ENCODE measurements at places on chromosomes 11 and 22.
A peak's percentile ranks its signal among the peaks of the same experiment; 100 is the strongest.

GRCh38 chr11:15525582-15525981, 410.9 kb downstream of the INSC start:
- no peak for DNase-seq

- DNase-seq, result no peak
Measured at GRCh38 chr11:114284021-114284420, 12.2 kb upstream of the NNMT start.

GRCh38 chr11:118644496-118644895, 35.0 kb downstream of the TREH start:
- no peak for DNase-seq

DNA sequence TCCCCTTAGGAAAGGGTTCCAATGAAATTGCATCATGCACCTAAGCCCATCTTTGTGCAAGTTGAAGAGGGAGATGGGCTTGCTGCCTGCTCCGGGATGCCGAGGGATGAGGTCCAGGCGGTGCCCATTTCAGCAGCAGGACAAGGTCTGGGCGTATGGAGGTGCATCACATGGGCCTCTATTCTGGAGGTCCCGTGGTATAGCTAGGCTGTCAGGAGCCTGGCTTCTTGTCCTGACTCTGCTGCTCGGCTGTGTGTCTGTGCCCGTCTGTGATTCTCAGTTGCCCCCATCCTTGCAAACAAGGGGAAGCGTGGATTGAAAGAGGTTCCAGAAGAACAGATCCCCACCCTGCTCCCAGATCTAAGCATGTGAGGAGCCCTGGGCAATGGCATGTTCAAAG, 130.0 kb downstream of the OSBP2 start:
- DNase-seq, result no peak

DNA sequence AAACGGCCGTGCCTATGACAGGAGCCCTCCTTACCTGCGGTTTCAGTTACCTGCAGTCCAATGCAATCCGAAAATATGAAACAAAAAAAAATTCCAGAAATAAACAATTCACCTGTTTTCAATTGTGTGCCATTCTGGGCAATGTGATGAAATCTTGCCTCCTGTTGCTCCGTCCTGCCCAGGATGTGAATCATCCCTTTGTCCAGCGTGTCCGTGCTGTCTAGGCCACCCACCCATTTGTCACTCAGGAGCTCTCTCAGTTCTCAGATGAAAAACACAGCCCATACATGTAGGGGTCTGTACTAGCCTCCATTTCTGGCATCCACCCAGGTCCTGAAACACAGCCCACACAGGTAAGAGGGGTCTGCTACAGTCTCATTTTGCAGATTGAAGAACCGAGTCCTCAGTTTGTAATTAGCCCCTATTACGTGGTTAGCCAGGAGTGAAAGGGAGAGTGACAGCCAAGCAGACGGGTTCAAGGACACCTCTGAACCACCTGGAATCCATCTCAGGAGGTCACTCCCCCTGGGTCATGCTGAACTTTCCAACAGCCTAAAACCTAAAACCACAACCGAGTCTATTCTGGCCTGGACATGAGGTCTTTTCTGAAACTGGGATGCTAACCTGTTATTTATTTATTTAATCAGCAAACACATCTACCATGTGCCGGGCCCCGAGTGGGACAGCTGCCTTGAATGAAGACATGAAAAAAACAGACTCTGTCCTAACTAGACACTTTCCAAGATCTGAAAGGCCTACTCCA, 317.2 kb downstream of the SHANK2 start:
- DNase-seq, result no peak

DNA sequence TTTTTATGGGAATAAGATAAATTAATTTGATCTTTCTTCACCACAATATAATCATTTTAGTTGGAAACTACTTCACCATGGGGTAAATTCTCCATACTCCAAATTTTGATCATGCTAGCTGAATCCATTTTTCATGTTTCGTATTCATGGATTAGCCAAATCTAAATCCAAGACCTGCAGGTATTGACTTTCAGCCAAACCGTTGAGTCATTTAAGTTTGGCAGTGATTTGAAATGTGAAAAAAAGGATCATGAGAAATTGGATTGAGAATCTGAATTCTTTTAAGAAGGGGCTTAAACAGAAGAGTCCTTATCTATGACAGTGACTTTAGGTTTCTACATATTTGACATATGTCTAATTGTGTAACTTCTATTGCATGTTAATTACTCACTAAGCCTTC, 5.3 kb downstream of the GAS2 start:
- no peak for DNase-seq

DNA sequence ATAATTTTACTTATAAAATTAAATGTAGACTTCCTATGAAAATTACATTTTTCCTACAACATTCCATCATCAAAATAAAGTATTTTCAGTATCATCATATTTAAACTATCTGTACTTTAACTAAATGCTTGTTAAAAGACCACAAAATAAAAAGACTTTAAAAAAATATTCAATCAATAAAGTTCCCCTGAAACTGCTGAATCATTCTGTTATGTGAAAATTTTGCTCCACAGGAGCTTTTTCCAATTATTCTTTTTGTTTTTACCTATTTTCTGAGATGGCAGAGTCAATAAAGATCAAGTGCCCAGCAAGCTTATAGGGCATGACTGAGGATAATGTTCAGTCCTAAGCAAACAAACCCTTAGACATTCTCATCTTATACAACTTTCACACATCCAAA, 27.3 kb downstream of the ALKBH8 start:
- DNase-seq, result no peak

DNA sequence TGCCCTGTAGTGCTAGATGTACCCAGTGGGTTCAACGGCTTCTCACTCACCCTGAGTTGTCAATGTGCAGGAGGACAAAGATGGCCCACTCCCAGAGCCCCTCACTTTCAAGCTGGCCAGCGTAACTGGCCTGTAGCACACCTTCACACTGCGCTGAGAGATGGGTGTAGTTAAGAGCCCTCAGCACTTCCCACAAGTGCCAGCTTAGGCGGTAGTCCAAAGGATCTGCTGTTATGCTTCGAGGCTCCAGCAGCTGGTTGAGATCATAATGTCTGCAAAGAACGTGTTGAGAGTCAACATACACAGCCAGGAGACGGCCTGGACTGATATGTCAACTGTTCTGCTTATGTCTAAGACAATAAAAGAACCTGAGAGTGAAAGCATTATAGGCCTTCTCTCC, 14.7 kb upstream of the CHRNA10 start:
- no peak for DNase-seq

GRCh38 chr22:26646158-26646557, 11.2 kb upstream of the MIAT start:
- no peak for DNase-seq

DNA sequence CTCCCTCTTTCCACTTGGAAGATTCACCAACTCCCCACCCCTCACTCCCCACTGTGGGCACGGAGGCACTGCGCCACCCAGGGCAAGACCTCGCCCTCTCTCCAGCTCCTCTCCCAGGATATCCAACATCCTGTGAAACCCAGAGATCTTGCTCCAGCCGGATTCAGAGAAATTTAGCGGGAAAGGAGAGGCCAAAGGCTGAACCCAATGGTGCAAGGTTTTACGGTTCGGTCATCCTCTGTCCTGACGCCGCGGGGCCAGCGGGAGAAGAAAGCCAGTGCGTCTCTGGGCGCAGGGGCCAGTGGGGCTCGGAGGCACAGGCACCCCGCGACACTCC, 397 bp upstream of the CD44 start:
- no peak for DNase-seq

- DNase-seq, result no peak
Measured at GRCh38 chr22:44378380-44378779, 65.6 kb upstream of the SHISAL1 start.

- DNase-seq, result no peak
Measured at GRCh38 chr22:39282645-39283321, 36.6 kb downstream of the RPL3 start.

DNA sequence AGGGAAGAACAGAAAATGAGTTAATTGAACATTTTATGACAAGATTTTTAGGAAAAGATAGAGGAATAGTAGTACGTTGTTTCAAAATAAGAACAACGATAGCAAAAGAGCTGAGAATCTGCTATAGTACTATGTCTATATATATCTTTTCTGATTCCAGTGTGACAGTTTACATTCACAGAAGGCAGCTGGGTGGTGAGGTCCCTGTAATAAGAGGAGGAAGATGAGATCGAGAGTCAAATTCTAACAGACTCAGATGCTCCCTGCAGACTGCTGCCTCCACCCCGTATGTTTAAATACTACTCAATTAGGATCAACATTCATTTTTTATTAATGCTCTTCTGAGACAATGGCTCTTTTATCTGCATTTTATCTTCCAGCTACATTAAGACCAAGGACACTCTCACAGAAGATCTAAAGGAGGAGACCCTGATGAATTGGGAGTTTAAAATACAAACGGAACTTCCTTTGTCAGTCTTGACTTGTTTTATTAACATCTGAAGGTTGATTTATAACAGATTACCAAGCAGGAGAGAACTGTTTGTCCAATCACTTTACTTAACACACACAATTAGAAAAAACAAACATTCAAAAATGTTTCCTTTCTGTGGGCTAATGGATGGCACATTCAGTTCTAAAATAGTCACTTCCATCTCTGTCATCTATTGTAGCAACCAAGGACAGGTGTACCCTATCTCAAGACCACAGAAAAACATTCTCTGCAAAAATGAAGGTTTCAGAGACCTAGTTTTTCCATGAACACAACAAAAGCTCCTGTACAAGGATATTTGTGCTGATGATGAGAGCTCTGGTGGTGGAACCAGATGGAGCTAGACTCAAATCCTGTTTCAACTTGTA, 240.2 kb downstream of the CADM1 start:
- DNase-seq, result no peak

GRCh38 chr11:11263238-11264005, 89.6 kb downstream of the CSNK2A3 start:
- peak; percentile 14 for DNase-seq

DNA sequence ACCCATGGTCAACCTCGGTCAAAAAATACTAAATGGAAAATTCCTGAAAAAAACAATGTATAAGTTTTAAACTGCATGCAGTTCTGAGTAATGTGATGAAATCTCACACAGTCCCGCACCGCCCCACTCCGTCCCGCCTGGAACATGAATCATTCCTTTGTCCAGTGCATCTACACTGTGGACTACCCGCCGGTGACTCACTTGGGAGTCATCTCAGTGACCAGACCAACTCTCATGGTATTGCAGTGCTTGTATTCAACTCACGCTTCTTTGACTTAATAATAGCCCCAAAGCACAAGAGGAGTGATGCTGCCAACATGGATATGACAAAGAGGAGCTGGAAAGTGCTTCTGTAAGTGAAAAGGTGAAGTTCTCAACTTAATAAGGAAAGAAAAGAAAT, 48.8 kb downstream of the ARHGAP32 start:
- peak; percentile 89 for DNase-seq

GRCh38 chr22:38125038-38125610, 14.6 kb upstream of the BAIAP2L2 start:
- no peak for DNase-seq

DNA sequence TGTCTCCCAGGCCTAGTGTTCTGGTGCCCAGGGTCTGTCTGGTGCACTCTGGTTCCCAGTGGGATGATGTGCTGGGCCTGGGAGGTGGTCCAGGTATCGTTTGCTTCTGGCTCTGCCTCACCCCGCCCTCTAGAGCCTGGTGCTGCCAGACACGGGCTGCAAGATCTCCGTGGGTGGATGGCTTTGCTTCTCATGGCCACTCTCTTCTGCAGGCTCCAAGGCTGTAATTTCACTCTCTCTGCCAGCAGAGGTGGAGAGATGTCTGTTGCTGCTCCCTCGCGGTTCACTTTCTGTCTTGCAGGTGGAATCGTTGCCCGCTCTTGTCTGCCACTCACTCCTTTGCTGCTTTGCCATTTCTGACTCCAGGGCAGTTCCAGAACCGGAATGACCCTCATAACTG, 13.4 kb downstream of the NADSYN1 start:
- no peak for DNase-seq

DNA sequence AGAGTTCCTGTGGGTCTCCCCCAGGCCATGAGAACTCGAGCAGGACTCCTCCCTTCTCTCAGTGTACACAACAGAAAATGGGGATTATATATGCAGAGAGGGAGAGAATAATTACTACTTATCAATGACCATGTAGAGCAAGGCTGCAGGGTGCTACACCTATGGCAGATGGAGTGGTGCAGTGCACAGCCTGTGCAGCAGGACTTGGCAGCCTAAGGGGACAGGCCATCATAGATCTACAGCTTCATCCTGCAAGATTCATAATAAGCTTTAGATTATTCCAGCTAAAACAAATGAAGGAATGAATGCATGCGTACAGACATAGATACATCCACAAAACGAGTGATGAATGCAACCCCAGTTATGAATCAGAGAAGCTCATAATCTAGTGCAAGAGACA, 8.4 kb upstream of the TP53I11 start:
- DNase-seq, result no peak

GRCh38 chr11:84019571-84020194, 733.5 kb upstream of the CCDC90B start:
- DNase-seq, result no peak

DNA sequence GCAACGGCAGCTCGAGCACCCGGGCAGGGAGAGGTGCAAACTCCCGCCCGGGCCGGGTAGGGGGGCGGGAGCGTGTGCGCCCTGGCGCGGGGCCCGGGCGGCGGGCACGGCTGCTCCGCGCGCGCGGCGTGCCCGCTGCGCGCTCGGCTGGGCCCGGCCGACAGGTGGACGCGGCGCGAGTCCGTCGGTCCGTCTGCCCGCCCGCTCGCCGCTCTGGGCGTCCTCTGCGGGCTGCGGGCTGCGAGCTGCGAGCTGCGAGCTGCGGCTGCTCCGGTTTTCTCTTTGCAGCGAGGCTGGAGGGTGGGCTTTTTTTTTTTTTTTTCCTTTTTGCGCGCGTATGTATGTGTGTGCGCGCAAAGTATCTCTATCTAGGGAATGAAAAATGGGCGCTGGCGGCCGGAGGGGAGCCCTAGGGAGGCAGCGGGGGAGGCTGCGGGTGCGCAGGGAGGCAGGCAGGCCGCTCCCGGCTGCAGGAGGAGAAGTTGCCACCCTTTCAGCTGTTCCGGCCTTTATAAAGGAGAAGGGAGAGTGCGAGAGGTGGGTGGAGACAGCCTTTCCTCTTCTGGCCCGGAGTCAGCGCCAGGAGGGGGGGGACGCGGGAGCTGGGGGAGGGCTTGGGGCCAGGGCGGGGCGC, at the start of gene PDGFB:
TSS of gene PDGFB (minus strand) at position 487 of the 634 bp plus-strand sequence. CDS start 1,019 bp downstream, outside the sequence.
- no peak for DNase-seq

DNA sequence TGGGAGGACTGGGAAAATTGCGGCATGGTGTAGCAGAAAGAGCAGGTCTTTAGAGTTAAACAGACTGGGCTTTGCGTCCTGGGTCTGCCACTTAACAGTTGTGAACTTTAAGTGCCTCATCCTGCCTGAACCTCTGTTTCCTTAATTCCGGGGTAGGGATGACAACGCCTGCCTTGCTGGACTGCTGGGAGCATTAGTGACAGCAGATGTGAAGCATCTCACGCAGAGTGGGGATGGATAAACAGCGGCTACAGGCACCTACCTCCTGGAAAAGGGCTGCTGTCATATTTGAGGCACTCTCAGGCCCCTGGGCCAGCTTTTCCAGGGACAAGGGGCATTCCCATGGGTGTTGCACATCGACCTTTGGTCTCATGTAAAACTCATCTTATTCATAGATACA, 572.2 kb downstream of the TBC1D22A start:
- DNase-seq, result no peak

DNA sequence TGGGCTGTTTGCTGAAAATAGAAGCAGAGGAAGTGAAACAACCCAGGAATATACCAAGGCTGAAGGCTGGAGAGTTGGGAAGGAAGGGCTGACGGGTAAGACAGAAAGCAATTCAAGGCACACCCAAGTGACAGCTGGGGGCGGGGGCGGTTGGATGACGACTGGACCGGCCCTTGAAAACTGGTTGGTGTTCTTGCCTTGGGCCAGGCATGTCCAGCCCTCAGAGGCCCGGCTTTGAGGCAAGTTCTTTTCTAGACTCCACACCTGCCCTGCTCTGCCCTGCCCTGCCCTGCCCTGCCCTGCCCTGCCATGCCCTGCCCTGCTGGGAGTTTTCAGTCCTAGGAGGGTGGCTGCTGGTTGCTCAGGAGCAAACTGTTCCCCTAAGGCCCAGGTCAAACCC, 34.2 kb upstream of the CACNG2 start:
- no peak for DNase-seq
